ENCODE measurements at places on chromosomes 16 and 17. TPM values are rescaled to one million over a fixed set of nuclear protein-coding genes. Genes with fewer than 3 reads are reported as not detected.

MYCBPAP gene
- polyA plus RNA-seq, result 0.75 TPM

OTOP2 gene
- polyA plus RNA-seq, result not detected

- H3K36me3 ChIP-seq, result no peaks in the 10 kb centered on the region
- H3K4me1 ChIP-seq, result peaks cover 47% of the 10 kb centered on the region
- H3K27ac ChIP-seq, result peak overlapping the region; percentile 90
These were observed 19.9 kb upstream of the ZNF750 start for GRCh38 chr17:82859431-82860403.

GRCh38 chr17:82911822-82912221 is 72.0 kb upstream of the ZNF750 start:
- peaks cover 58% of the 10 kb centered on the region for H3K4me1 ChIP-seq
- DNase-seq, result peak; percentile 36
- no peaks in the 10 kb centered on the region for H3K36me3 ChIP-seq

DNA sequence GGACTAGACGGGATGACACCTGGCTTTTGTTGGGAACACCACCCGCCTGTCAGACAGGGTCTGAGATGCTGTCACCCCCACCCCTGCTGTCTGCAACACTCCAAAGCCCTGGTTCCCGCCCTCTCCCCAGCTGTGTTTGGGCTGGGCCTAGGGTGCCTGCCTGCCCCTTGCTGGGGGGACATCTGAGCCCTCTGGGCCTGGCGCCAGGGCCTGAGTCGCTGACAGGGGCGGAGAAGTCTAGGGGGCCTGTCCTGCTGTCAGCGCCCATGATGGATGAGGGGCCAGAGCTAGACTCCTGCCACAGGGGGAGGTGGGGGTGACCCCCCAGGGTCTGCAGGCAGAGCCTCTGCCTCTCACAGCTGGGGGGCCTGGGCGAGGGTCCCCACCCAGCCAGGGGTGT is 7.6 kb upstream of the PKMYT1 start:
- no peak overlapping the region for H3K27ac ChIP-seq
- DNase-seq, result no peak
- H3K4me3 ChIP-seq, result no peak overlapping the region
- no peaks in the 10 kb centered on the region for H3K36me3 ChIP-seq
- no peaks in the 10 kb centered on the region for H3K4me1 ChIP-seq
- H3K27me3 ChIP-seq, result peaks cover 46% of the 10 kb centered on the region

DNA sequence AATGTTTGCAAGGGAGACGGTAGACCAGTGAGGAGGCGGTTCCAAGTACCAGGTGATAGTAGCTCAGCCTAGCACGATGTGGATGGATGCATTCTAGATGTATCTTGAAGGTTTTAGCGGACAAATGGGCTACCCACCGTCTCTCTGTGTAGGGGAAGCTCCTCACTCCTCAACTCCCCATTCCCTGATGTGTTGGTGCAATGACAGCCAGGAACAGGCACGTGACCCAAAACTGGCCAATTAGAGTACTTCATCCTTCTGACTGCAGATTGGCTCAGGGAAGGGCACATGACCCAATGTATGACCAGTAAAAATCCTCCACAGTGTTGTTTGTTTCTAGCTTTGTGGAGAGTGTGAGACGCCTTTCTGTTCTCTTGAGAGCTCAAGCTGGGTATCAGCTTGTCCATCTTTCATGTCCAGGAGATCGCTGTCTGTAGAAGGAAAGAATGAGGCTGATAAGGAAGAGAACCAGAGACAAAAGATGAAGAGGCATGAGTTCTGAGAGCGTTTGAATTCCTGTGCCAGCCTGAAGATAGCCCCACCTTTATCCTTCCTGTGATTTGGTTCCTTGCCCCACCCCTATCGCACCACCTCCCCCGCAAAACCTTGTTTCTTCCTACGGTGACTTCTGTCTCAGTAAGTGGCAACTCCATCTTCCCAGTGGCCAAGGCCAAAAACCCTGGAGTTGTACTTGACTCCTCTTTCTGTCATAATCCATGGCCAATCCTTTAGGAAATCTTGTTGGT is 2.3 kb upstream of the BORCS6 start:
- no peak overlapping the region for H3K4me3 ChIP-seq
- H3K27me3 ChIP-seq, result no peaks in the 10 kb centered on the region
- DNase-seq, result peak; percentile 57

DNA sequence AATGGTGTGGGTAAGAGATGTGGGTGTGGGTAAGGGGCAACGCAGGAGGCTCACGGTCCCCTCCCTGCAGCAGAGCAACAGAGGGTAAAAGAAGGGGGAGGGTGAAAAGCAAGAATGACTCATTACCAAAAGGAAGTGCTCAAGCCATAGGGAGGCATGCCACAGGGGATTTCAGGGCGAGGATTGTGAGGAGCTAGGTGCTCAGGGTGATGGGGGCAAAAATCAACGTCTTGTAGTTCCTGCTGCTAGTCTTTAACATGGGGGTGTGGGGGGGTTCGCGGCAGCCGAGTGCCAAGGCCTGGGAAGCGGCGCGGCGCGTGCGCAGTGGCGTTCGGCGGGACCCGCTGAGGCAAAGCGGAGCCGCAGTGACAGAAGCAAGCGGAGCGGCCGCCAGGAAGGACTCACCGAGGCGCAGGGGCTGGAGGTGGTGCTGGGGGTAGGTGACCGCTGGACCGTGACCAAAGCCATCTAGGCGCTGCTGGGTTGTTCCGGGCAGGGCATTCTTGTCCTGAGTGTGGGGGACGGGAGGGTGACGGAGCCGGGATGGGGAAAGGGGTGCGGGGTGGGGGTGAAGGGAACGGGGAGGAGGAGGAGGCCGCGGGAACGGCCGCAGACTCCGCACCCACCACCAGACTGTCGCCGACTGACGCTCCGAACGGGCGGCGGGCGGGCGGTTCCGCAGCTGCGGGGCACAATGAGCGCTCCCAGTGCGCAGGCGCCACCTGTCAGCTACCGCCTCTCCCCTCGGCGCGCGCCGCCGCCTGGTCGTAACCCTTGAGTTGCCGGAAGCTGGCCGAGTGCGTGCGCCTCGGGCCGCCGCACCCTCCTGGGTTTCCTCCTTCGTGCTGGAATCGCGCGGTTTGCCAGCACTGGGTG is at the start of gene SSH2:
Gene SSH2, minus strand, starts transcription at position 696 of the 876 bp plus-strand sequence. Its CDS starts 228 bp downstream, at position 468.
- peaks cover 42% of the 10 kb centered on the region for H3K4me1 ChIP-seq
- peak within 1 kb of the TSS; percentile 99 for H3K27ac ChIP-seq
- H3K4me3 ChIP-seq, result no peak within 1 kb of the TSS
- peaks cover 4% of the 10 kb centered on the region for H3K36me3 ChIP-seq
- no peaks in the 10 kb centered on the region for H3K27me3 ChIP-seq

DNA sequence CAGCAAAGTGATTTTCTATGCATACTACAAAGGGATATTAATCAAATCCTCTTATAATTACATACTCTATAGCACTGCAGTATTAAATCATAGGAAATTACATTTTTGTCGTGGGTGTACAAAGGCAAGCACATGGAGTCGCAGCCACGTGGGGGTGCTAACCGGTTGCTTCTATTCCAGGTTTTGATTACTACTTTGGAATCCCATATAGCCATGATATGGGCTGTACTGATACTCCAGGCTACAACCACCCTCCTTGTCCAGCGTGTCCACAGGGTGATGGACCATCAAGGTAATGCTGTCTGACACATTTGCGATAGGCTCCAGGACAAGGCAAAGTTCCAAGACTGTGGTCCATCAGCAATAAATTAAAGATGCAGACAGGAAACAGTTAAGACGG is 60.1 kb downstream of the ARSG start:
- no peaks in the 10 kb centered on the region for H3K36me3 ChIP-seq
- no peak overlapping the region for H3K4me3 ChIP-seq
- H3K4me1 ChIP-seq, result peaks cover 9% of the 10 kb centered on the region
- DNase-seq, result no peak
- H3K27me3 ChIP-seq, result peaks cover 24% of the 10 kb centered on the region
- no peak overlapping the region for H3K27ac ChIP-seq

GRCh38 chr17:73639932-73640331 is 4.3 kb downstream of the SDK2 start:
- no peaks in the 10 kb centered on the region for H3K27me3 ChIP-seq
- peaks cover 53% of the 10 kb centered on the region for H3K4me1 ChIP-seq
- no peak overlapping the region for H3K27ac ChIP-seq
- no peak overlapping the region for H3K4me3 ChIP-seq
- no peaks in the 10 kb centered on the region for H3K36me3 ChIP-seq

GRCh38 chr17:7220593-7221277 is 997 bp downstream of the ACADVL start:
- H3K4me1 ChIP-seq, result peaks cover 57% of the 10 kb centered on the region
- H3K4me3 ChIP-seq, result peak overlapping the region; percentile 91
- DNase-seq, result peak; percentile 60

GRCh38 chr16:87366288-87366687 is 17.3 kb downstream of the FBXO31 start:
- H3K27me3 ChIP-seq, result no peaks in the 10 kb centered on the region
- H3K4me3 ChIP-seq, result no peak overlapping the region
- H3K36me3 ChIP-seq, result no peaks in the 10 kb centered on the region
- H3K27ac ChIP-seq, result peak overlapping the region; percentile 32
- H3K4me1 ChIP-seq, result peaks cover 30% of the 10 kb centered on the region

DNA sequence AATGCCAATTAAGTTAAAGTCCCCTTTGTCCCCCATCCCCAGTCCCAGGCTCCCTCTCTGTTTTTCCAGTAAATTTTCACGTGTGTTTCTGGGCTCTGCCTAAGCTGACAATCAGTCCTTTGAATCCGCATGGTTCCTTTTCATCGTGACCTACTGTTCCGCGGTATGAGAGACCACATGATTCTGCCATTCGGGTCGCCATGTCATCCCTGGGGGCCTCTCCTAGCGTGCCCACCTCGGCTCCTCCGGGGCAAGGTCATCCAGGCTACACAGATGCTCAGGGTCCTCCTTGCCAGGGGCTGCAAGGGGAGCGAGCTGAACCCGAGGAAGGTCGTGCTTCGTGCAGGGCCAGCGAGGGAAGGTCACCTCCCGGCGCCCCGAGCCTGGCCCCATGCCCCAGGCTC is 157.6 kb downstream of the RAB11FIP4 start:
- H3K27ac ChIP-seq, result peak overlapping the region; percentile 85
- peak overlapping the region; percentile 71 for H3K4me3 ChIP-seq
- peaks cover 29% of the 10 kb centered on the region for H3K4me1 ChIP-seq
- H3K36me3 ChIP-seq, result no peaks in the 10 kb centered on the region
- no peak for DNase-seq
- H3K27me3 ChIP-seq, result no peaks in the 10 kb centered on the region

DNA sequence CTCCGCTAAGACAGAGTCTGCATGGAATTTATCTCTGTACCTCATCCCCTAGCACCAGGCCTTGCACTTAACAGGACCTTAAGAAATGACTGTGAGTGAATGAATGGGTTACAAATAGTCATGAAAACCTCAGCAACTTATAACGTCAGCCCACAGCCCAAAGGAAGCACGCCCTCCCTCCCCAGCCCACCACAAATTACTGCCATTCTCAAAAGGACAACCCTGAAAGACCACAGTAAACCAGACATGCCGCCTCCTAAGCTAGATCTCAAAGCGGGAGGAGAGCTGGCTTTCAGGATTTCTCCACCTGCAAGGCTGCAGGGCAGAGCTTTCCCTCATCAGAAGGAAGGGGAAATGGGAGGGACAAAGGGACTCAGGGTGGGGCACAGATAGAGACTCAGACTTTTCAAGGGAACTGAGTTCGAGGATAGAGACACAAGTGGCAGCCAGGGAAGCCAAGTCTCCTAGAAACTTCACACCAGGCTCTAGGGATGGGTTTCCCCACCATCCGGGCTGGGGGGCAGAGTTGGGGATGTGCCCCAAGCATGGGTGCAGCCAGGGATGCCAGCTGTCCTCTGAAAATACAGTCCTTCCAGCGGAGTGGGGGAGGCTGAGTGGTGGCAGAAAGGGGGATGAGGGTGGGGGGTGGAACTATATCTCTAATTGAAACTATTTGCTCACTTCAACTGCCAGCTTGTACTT is 56.7 kb downstream of the PLXDC1 start:
- peak overlapping the region; percentile 38 for H3K27ac ChIP-seq
- H3K36me3 ChIP-seq, result no peaks in the 10 kb centered on the region
- H3K4me1 ChIP-seq, result peaks cover 66% of the 10 kb centered on the region
- H3K4me3 ChIP-seq, result no peak overlapping the region
- peaks cover 18% of the 10 kb centered on the region for H3K27me3 ChIP-seq

GRCh38 chr16:49738832-49739231 is 117.1 kb downstream of the ZNF423 start:
- no peaks in the 10 kb centered on the region for H3K27me3 ChIP-seq
- H3K4me3 ChIP-seq, result no peak overlapping the region
- no peaks in the 10 kb centered on the region for H3K4me1 ChIP-seq
- H3K27ac ChIP-seq, result no peak overlapping the region

- H3K4me1 ChIP-seq, result peaks cover 51% of the 10 kb centered on the region
- no peaks in the 10 kb centered on the region for H3K27me3 ChIP-seq
- H3K4me3 ChIP-seq, result peak overlapping the region; percentile 34
- H3K27ac ChIP-seq, result peak overlapping the region; percentile 95
These were observed 31.7 kb downstream of the SMARCE1 start for GRCh38 chr17:40615841-40616476.

- H3K4me3 ChIP-seq, result no peak overlapping the region
- no peaks in the 10 kb centered on the region for H3K36me3 ChIP-seq
- peaks cover 10% of the 10 kb centered on the region for H3K27me3 ChIP-seq
These were observed 39.0 kb downstream of the HLF start for GRCh38 chr17:55303701-55304145.

DNA sequence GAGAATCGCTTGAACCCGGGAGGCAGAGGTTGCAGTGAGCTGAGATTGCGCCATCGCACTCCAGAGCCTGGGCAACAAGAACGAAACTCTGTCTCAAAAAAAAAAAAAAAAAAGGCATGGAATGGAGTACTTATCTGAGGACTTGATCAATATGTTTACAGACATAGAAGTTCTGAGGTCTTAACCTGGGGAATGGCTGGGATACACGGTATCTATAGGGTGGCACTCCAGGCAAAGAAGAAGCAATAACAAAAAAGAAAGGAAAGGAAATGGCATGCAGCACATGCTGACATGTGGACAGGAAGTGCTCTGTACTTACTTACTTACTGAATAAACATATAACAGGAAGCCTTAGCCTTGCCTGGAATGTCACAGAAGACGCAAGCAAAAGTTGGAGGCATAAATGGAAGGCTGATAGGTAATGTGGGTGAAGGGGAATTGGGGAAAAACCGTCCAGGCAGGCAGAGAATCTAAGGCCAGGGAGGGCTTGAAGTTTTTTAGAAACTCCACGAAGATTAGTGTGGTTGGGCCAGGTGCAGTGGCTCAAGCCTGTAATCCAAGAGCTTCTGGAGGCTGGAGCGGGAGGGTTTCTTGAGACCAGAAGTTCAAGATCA is 10.1 kb upstream of the SPOP start:
- no peaks in the 10 kb centered on the region for H3K36me3 ChIP-seq
- peak overlapping the region; percentile 74 for H3K27ac ChIP-seq
- peaks cover 14% of the 10 kb centered on the region for H3K4me1 ChIP-seq
- H3K4me3 ChIP-seq, result peak overlapping the region; percentile 87

GRCh38 chr17:77882481-77883212 is 75.9 kb upstream of the TNRC6C start:
- DNase-seq, result peak; percentile 89
- peak overlapping the region; percentile 84 for H3K4me3 ChIP-seq
- H3K27me3 ChIP-seq, result peaks cover under 1% of the 10 kb centered on the region
- no peaks in the 10 kb centered on the region for H3K36me3 ChIP-seq
- H3K4me1 ChIP-seq, result peaks cover 89% of the 10 kb centered on the region
- peak overlapping the region; percentile 100 for H3K27ac ChIP-seq

GRCh38 chr17:8608001-8608400 is 22.5 kb downstream of the MYH10 start:
- no peak overlapping the region for H3K27ac ChIP-seq
- peaks cover 25% of the 10 kb centered on the region for H3K27me3 ChIP-seq
- H3K4me3 ChIP-seq, result no peak overlapping the region
- no peak for DNase-seq
- peaks cover 8% of the 10 kb centered on the region for H3K36me3 ChIP-seq

Measured in naive B cell (primary cell).